ENCODE measurements at places on chromosomes 1 and 21. TPM values are rescaled to one million over a fixed set of nuclear protein-coding genes. Genes with fewer than 3 reads are reported as not detected.

FCGR3A gene
- 2.9 TPM for total RNA-seq

RGS13 gene
- not detected for total RNA-seq

NFYC gene
- 58.9 TPM for total RNA-seq

RBM15 gene
- 63.2 TPM for total RNA-seq

RAB42 gene
- total RNA-seq, result 7.8 TPM

TRIM45 gene
- 8.7 TPM for total RNA-seq

GNAI3 gene
- 12.8 TPM for total RNA-seq

NBPF4 gene
- not detected for total RNA-seq

HPDL gene
- 1.4 TPM for total RNA-seq

Measured in camera-type eye (tissue), 1 donor.